AG04450 (cell line): ENCODE measurements at places on chromosomes 6 and 20. TPM values are rescaled to one million over a fixed set of nuclear protein-coding genes. Genes with fewer than 3 reads are reported as not detected.

- no peak for DNase-seq
Observed at GRCh38 chr20:5550733-5551529, 199.3 kb upstream of the SHLD1 start.

DNA sequence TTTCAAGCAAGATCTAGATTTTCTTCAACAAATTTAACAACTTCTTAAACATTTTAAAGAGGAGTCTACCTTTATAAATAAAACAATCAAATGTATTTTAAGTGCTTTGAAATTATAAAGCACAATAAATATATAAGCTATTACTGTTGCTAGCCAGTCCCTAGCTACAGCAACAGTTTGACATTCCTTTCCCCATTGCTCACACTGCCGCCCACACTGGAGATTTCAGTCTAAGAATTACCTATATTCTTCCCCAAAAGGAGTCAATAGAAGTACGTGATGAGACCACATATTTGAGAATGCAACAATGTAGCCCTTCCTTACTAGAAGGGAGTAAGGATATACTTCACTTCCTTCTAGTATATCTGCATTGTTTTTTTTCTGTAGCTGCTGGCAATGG, 65.3 kb upstream of the RNF146 start:
- peak; percentile 21 for DNase-seq

- no peak for DNase-seq
Observed at GRCh38 chr6:117078624-117079023, 186.7 kb upstream of the VGLL2 start.

DNA sequence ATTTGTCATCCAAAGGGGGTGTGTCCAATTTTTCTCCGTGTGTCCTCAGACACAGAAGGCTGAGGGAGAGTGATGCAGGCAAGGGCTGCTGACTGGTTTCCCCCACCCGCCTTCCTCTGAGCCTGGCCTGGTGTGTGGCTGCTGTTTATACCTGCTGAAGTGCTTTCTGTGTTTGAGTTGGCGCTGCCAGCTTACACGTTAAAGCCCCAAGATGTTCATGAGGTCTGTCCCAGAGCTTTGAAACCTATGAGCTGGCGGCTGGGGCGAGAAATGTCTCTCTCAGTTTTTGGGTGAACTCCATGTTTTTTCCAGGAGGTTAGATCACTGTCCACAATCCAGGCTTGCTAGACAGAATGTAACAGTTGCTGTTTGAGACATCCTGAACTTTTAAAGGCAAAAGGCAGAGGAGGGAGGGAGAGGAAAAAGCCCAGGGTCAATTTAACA, 69.0 kb upstream of the CCN2 start:
- DNase-seq, result no peak

GRCh38 chr20:44714102-44714700, 968 bp upstream of the CCN5 start:
- no peak for DNase-seq

DNA sequence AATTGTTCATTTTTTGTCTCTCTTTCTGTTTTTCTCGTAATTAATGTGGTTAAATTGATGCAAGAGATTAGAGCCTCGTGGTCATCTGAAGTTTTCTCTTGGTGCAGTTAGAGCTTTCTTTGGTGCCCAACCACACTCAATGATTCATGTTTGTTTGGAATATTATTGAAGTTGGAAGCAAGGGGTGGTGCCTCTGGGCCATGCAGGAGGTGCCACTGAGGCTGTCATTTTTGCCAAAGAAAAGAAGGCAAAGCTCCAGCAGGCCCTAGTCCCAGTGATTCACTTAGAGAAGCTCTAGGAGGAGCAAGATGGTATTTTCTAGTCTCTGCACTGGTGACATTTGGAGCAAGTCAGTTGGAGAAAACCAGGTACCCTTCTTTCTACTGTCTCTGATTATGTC, 144.5 kb upstream of the RALGAPA2 start:
- DNase-seq, result no peak

The CTNNBL1 gene
- 27.1 and 27.5 TPM in 2 replicates for polyA plus RNA-seq

The GSTA5 gene
- not detected in 2 replicates for polyA plus RNA-seq

The SIRT5 gene
- polyA plus RNA-seq, result 5.3 and 5.4 TPM in 2 replicates

The CNR1 gene
- not detected in 2 replicates for polyA plus RNA-seq

The APOBEC2 gene
- polyA plus RNA-seq, result not detected in 2 replicates

The BTBD3 gene
- polyA plus RNA-seq, result 49.3 and 55.5 TPM in 2 replicates
